ENCODE measurements at places on chromosomes 3 and 15.

- no peak for DNase-seq
These were observed 2.5 kb upstream of the PLCH1 start for GRCh38 chr3:155747286-155747945.

GRCh38 chr15:89051875-89052274 is 36.4 kb upstream of the ABHD2 start:
- no peak for DNase-seq

- DNase-seq: no peak
These were observed 58.0 kb downstream of the CHD2 start for GRCh38 chr15:92958105-92958504.

- no peak for DNase-seq
These were observed 531.9 kb downstream of the AGBL1 start for GRCh38 chr15:86611417-86612040.

DNA sequence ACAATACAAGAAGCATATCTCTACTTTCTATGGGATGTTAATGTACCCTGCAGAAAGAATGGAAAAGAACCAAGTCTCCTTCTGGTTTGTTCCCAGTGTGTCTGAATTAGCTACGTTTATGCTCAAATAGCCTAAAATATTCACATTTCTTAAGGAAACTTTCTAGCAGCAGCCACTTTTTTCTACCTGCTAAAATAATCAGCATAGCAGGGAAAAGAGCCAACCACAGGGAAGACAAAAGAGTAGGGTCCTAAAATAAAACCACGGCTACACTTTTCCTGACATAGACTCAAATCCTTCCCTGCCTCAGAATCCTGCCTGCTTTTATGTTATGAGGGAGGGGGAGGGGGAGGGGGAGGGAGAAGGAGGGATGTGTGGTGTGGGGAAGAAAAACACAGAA is 136.7 kb downstream of the GBE1 start:
- DNase-seq: no peak

DNA sequence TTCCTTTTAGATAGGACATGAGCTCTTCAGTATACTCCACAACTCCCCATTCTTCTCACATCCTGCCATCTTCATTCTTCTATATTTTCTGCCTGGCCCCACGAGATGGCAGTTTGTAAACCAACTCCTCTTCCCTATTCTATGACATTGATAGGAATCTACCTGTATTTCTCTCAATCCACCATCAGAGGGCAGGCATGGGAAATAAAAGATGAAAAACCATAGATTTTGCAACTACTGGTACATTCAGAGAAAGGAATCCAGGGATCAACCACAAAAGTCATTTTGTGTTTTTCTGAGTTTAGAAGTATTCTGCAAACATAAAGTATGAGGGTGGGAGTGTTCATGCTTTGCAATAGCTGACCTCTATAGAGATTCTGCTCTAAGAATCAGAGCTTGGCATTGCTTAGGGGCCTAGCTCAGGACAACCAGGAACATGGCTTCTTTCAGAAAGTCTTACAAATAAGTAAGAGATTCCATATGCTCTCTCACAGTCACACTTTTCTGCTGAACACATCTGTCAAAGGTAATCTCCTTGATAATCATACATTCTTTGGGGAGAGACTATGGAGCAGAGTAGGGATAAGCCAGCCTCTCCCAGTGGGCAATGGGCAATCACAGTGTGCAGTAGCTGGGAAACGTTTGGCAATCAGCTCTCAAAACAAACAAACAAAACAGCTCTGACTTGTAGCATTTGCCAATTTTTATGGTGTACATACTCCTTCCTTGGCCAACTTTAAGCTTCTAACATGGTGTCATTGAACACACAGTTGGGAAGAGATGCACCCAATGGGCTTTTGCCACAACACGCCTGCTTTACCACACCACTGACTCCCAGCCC is 43.1 kb upstream of the SLC25A36 start:
- peak; percentile 57 for DNase-seq

- DNase-seq: no peak
These were observed 58.4 kb downstream of the SLC25A26 start for GRCh38 chr3:66279168-66279567.

DNA sequence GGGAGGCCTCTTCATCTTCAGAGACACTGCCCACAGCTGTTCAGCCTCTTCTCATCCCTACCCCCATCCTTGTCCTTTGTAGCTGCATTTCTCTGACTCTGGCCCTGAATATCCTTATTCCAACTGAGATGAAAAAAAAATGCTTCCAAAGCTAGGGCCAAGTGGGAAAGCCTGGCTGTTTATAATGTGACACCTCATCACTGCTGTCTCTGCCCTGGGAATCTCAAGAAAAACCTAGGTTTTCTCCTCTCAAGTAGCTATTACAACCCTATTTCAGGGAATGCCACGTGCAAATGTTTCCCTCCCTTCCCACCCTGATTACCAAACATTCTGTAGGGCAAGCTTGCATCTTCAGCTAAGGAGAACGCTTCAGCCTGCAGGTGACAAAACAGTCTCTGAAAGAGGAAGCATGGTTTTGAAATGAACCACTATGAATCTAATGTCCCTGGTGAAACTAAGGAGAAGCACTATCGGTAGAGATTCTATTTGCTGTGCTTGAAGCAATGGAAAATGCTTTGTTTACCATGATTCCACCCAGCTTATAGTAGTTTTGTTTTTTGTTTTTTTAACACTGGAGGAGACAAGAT is 65.4 kb downstream of the USF3 start:
- DNase-seq: no peak

- DNase-seq: no peak
These were observed 112.9 kb downstream of the SEC22A start for GRCh38 chr3:123314359-123315270.

GRCh38 chr3:133943639-133944141 is 48.0 kb upstream of the RAB6B start:
- DNase-seq: peak; percentile 83

DNA sequence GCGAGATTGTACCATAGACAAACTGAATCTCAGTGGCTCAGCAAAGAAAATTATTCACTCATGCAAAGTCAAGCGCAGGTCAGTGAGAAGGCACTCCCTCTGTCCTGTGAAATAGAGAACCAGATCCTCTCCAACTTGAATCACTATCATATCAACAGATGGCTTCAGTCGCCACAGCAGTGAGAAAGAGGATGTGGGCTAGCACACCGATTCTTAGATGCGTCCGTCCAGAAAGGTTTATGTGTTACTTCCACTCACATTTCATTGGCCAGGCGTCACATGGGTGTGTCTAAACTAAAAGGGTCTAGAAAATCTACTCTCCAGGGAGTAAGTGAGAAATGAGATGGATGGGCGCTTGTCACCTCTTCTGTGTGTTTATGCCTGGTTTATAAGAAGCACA is 141.6 kb upstream of the KBTBD8 start:
- DNase-seq: no peak

DNA sequence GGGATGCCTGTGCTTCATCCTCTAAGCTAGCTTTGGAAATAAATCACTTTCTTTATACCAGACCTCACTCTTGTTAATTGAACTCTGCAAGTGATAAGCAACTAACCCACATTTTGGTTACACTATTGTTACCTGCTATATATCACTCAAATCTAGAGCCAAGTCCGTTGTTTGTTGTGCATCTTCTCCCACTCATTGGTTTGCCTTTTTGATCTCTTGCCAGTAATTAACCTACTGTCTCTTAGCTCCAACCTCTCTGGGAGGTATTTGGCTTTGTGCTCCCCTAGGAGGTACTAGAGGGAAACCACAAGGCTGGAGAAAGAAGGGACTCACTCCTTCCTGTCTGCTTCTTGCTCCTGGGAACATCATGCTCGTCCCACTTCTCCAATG is 12.8 kb upstream of the CRBN start:
- DNase-seq: no peak
